ENCODE measurements at places on chromosomes 3 and 15. TPM values are rescaled to one million over a fixed set of nuclear protein-coding genes. Genes with fewer than 3 reads are reported as not detected.

Gene TRPC1
- 0.75 TPM for total RNA-seq

DNA sequence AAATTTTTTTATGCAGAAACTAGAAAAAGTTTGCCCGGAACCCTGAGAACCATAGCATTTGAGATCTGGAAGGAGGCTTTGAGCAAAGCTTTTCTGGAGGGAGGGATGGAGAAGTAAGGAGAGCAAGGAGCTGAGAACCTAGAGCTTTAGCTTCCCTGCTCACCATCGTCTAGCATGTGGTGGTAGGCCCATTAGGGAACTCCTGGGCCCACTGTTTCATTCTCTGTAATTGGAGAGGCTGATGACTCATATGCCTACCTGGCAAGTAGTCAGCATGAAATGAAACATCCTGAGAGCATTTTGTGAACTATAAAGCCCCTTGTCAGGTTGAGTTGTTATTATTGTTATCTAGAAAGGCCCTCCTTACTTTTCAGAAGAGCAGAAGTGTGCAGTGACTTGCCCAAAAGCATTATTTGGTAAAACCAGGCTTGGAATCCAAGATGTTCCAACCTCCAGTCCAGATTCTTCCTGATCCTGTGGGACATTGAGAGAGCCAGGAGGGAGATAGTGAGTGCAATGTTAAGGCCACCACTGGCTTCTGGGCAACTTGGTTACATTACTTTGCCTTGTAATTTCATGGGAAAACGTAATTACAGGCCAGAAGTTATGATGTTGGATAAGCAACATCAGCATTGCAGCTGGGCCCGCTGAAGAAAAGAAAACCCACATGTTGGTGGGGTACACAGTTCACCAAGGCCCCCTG, 104.5 kb upstream of the BFSP2 start:
- DNase-seq, result no peak
- no peaks in the 10 kb centered on the region for H3K27me3 ChIP-seq
- H3K27ac ChIP-seq, result no peak overlapping the region
- no peak overlapping the region for H3K4me3 ChIP-seq

GRCh38 chr3:23800731-23801130, 5.0 kb upstream of the UBE2E1 start:
- no peaks in the 10 kb centered on the region for H3K4me1 ChIP-seq
- no peaks in the 10 kb centered on the region for H3K36me3 ChIP-seq
- no peak for DNase-seq
- no peak overlapping the region for H3K4me3 ChIP-seq

DNA sequence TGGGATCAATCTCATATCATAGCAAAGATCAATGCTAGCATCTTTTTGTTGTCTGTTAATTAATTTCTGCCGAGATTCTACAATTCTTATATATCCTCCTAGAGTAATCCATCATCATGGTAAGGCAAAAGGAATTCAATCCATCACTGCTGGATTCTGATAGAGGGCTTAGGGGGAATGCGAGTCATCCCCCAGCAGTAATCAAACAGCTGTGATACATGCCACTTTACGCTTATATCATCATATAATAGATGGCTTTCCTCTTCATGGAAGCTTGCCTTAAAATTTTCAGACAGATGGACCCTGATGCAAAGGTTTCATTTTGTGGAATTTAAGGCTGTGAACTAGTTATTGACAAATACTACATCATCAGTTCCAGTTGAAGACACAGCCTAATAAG, 645.9 kb downstream of the CADM2 start:
- no peak overlapping the region for H3K4me3 ChIP-seq
- H3K36me3 ChIP-seq, result no peaks in the 10 kb centered on the region
- no peaks in the 10 kb centered on the region for H3K4me1 ChIP-seq

- no peaks in the 10 kb centered on the region for H3K4me1 ChIP-seq
- H3K27me3 ChIP-seq, result no peaks in the 10 kb centered on the region
- H3K27ac ChIP-seq, result no peak overlapping the region
- H3K4me3 ChIP-seq, result no peak overlapping the region
- DNase-seq, result no peak
- no peaks in the 10 kb centered on the region for H3K36me3 ChIP-seq
Measured at GRCh38 chr15:88011533-88011932, 245.0 kb downstream of the NTRK3 start.

- peaks cover 20% of the 10 kb centered on the region for H3K36me3 ChIP-seq
- no peak overlapping the region for H3K4me3 ChIP-seq
- no peaks in the 10 kb centered on the region for H3K4me1 ChIP-seq
- H3K27me3 ChIP-seq, result no peaks in the 10 kb centered on the region
- DNase-seq, result no peak
Measured at GRCh38 chr3:37145611-37146010, 28.8 kb downstream of the LRRFIP2 start.

Gene ARHGEF26
- 13.3 TPM for total RNA-seq

DNA sequence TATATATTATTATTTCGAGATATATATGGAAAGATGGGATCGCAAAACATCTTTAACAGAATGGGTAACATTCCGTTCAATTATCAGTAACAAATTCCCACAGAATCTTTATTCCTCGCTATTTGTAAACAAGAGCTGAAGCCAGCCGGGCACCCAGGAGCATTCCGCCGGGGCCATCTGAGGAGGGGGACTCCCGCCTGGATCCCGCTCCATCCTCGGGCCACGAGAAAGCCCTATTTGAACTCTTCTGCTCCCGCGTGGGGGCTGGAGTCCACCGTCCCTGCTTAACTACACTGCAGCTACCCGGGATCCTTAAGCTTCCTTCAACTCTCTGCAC, 687 bp downstream of the GPR176 start:
- H3K27ac ChIP-seq, result no peak overlapping the region
- DNase-seq, result no peak
- H3K27me3 ChIP-seq, result peaks cover 40% of the 10 kb centered on the region
- H3K4me1 ChIP-seq, result no peaks in the 10 kb centered on the region

Gene THSD4
- total RNA-seq, result 38.7 TPM

GRCh38 chr3:52784931-52785590, 7.7 kb downstream of the ITIH1 start:
- no peak overlapping the region for H3K4me3 ChIP-seq
- no peaks in the 10 kb centered on the region for H3K36me3 ChIP-seq
- DNase-seq, result no peak
- H3K4me1 ChIP-seq, result no peaks in the 10 kb centered on the region
- no peak overlapping the region for H3K27ac ChIP-seq

DNA sequence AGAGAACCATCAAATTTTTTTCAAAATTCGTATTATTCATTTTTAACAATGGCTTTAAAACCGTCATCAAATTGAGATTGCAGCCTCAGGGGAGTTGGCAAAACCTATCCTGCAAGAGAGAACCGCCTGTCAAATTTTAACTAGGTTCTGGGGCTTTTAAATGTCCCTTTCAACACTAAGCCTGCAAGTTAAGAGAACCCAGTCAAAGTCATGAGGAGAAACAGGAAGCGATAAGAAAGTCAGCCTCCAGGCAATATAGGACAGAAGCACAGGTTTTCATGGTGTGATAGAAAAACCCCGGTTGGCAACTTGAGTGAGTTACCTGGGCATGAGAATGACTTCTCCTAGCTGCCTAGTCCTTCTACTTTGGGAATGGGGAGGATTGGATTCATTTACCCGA, 59.8 kb downstream of the CPNE4 start:
- H3K27me3 ChIP-seq, result no peaks in the 10 kb centered on the region
- H3K4me1 ChIP-seq, result no peaks in the 10 kb centered on the region
- no peak overlapping the region for H3K27ac ChIP-seq

Gene GPD1L
- total RNA-seq, result 65.3 TPM

DNA sequence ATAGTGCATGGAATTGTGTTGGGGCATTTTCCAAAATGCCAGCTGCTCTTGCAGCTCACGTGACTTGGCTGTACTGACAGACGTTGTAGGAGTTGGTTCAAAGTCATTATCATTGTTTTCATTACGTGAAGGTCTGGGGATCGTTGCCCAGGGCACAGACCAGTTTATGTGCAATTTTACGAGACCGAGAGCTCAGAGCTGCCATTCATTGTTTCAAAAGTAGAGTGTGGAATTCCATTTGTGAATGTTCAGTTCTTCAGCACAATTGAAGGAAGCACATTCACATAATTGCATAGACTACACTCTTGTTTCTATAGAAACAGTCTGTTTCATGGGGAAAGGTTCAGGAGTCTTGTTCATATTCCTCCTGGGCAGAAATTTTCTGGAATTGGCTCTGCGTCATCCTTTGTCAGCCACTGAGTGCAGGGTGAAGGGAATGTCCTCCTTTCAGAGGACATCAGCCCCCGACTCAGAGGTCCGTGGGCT, 54.5 kb downstream of the GABRG3 start:
- DNase-seq, result no peak
- H3K4me3 ChIP-seq, result no peak overlapping the region
- no peaks in the 10 kb centered on the region for H3K27me3 ChIP-seq
- H3K36me3 ChIP-seq, result no peaks in the 10 kb centered on the region
- H3K4me1 ChIP-seq, result no peaks in the 10 kb centered on the region
- H3K27ac ChIP-seq, result no peak overlapping the region

DNA sequence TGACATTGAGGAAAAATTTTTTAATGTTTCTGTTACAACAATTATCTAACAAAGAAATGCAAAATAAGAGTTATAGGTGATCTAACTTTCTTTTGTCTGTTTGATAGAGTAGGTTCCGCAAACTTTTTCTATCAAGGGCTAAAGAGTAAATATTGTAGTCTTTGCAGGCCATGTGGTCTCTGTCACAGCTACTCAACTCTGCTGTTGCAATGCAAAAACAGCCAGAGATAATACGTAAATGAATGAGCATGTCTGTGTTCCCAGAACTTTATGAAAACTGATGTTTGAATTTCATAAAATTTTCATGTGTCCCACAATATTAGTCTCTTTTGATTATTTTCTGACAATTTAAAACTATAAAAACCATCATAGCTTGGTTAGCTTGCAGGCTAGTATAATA, 73.3 kb downstream of the SLC24A1 start:
- no peaks in the 10 kb centered on the region for H3K36me3 ChIP-seq
- no peaks in the 10 kb centered on the region for H3K27me3 ChIP-seq
- H3K4me3 ChIP-seq, result no peak overlapping the region
- no peak overlapping the region for H3K27ac ChIP-seq
- DNase-seq, result no peak
- no peaks in the 10 kb centered on the region for H3K4me1 ChIP-seq

Gene WDR93
- total RNA-seq, result not detected

DNA sequence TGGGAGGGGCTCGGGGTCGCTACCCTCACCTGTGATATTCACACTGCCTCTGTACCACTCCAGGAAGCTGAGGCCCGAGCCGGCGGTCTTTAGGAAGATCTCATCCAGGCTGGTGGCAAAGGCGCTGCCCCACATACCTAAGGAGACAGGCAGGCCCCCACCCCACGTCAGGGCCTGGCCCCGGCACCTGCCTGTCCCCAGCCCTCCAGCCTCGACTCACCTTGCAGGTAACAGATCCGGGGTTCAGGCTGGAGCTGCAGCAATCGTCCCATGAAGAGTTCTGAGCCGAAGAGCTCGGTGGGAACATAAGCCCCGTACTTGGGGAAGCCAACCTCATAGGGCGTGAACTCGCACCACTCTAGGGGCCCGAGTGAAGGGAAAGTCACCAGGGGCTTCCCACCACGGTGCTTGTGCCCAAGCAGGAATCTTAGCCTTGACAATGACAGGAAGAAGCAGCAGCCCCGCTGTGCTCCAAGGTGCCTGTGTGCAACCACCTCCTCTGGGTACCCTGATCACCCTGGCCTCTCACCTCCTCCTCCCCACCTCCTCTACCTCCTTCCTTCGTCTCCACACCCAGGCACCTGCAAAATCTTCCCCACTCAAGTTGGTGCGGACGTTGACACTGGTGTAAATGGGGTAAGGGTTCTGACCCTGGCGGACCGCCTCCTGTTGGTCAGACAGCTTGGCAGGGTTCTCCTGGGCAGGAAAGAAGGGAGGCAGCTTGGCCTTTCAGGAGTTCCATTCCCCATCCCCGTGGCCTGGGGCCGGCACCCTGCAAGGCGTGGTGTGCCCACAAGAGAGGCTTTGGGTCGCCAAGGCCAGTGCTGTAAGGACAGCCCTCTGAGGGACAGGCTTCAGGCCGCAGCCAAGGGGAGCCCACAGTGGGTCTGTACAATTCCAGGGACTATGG, 10.6 kb downstream of the PLA2G4F start:
- no peaks in the 10 kb centered on the region for H3K36me3 ChIP-seq
- H3K4me3 ChIP-seq, result no peak overlapping the region
- H3K4me1 ChIP-seq, result peaks cover 10% of the 10 kb centered on the region

- H3K27ac ChIP-seq, result peak overlapping the region; percentile 85
- H3K4me1 ChIP-seq, result peaks cover 41% of the 10 kb centered on the region
Measured at GRCh38 chr3:37987315-37987697, 3.3 kb upstream of the VILL start.

DNA sequence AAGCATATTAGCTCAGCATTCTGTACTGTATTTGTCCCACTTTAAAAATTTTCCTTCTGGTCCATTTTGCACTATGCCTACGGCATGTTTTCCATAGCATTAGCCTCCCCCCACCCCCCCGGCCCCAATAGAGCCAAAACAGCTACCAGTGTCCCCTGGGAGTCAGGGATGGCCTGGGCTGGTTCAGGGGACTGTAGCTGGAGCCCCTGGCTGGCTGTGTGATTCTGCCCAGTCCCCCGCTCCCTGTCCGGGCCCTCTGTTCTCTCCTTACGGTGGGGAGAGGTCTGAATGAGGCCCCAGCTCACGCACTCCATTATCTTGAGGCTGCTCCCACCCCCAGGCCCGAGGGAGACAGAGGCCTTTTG, 70.1 kb downstream of the KLF15 start:
- H3K27ac ChIP-seq, result peak overlapping the region; percentile 69
- peaks cover 57% of the 10 kb centered on the region for H3K27me3 ChIP-seq
- peaks cover 20% of the 10 kb centered on the region for H3K4me1 ChIP-seq
- no peak for DNase-seq

GRCh38 chr3:101902041-101902440, 52.7 kb downstream of the NFKBIZ start:
- H3K27ac ChIP-seq, result no peak overlapping the region
- no peak overlapping the region for H3K4me3 ChIP-seq
- H3K4me1 ChIP-seq, result no peaks in the 10 kb centered on the region
- no peaks in the 10 kb centered on the region for H3K36me3 ChIP-seq
- no peaks in the 10 kb centered on the region for H3K27me3 ChIP-seq

- no peak overlapping the region for H3K4me3 ChIP-seq
- no peaks in the 10 kb centered on the region for H3K36me3 ChIP-seq
- no peaks in the 10 kb centered on the region for H3K4me1 ChIP-seq
Measured at GRCh38 chr3:136209921-136210320, 13.8 kb upstream of the MSL2 start.

GRCh38 chr3:154176036-154176435, 54.8 kb downstream of the ARHGEF26 start:
- no peak overlapping the region for H3K27ac ChIP-seq
- peaks cover 15% of the 10 kb centered on the region for H3K4me1 ChIP-seq
- DNase-seq, result no peak
- H3K4me3 ChIP-seq, result no peak overlapping the region

DNA sequence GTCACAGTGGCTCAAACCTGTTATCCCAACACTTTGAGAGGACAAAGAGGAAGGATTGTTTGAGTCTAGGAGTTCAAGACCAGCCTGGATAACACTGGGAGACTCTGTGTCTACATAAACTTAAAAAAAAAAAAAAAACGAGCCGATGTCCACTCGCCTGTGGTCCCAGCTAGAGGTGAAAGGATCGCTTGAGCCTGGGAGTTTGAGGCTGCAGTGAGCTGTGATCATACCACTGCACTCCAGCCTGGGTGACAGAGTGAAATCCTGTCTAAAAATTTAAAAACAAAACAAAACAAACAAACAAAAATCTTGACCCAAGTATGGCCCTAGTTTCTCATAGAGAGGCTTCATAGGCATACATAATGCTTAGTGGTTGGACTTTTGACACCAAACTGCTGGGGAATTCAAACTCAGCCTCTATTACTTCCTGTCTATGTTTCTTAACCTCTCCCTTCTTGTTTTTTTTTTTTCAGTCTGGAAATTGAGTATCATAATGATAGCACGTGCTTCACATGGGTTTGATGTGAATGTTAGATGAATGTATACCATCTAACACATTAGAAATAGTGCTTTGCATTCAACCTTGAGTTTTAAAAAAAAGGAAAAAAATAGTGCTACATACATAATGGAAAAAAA, 46.4 kb upstream of the CAPN7 start:
- DNase-seq, result no peak
- H3K4me3 ChIP-seq, result no peak overlapping the region
- H3K4me1 ChIP-seq, result no peaks in the 10 kb centered on the region
